ENCODE measurements at places on chromosomes 1 and 21.

DNA sequence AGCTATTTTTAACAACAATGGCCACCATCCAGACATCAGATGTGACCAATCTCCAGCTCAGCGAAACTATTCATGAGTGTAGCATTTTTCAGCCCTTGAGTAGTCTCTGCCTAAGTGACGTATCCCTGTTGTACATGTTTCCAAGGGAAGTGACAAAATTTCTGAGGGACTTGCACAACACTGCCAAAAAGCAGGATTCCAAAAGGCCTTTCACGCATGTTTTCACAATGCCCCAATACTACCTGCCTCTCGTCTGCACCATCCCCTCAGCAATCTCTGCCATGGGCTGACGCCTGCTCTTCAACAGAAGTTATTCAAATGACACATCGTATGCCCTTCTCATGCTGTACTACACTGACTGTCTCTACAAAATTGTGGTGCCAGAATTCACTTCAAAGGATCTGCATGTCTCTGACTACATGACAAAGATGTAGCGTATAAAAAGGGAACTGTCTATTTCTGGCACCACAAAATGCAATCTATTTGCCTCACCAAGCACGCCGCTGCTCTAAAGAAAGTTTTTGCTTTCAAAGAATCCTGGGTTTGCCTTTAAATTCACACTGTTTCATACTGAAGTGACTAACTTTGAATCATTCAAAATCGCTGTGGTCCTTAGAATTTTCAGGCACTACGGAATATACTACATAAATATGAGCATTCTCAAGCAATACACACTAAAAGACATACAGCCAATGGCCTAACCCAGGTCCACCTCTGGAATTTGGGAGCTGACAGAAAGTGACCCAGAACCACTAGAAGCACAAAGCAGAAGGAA is 32.9 kb downstream of the JAK1 start:
- peak; percentile 96 for DNase-seq

DNA sequence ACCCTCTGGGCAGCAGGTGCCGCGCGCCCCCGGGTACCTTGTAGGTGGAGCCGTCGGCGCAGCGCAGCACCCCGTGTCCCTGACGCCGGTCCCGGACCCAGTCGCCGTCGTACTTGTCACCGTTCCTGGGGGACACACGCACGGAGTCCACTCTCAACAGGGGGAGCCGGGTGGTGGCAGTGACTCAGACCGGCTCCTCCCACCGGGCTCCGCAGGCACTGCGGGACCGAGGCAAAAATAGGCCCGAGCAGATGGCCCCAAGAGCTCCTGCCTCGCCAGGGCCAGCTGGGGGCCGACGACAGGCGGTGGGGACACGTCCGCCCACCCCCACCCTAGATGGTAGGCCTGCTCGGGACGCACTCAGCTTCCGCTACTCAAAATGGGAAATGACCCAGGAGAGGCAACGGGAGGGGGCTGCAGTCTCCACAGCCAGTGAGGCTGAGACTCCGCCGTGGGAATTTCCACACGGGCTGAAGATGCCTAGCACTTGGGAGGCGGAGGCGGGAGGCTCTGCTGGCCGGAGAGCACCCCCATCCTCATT is 6.3 kb downstream of the MORN1 start:
- no peak for DNase-seq

DNA sequence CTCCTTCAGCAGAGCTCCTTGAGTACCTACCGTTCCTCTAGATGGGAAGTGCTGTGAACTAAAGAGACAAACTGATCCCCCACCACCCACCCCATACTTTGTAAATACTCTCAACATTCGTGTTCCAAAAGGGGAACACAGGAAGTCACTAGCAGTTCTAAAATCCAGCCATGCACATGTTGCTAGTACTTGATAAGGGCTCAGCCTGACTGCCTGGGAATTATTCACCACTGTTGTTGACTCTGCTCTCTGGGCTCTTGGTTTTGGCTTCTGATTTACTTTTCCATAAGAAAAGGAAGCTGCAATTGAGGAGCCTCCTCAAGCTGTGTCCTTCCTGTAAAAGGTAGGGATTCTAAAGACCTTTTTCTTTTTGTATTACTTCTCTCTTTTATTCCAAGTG is 67.5 kb downstream of the IVNS1ABP start:
- no peak for DNase-seq

DNA sequence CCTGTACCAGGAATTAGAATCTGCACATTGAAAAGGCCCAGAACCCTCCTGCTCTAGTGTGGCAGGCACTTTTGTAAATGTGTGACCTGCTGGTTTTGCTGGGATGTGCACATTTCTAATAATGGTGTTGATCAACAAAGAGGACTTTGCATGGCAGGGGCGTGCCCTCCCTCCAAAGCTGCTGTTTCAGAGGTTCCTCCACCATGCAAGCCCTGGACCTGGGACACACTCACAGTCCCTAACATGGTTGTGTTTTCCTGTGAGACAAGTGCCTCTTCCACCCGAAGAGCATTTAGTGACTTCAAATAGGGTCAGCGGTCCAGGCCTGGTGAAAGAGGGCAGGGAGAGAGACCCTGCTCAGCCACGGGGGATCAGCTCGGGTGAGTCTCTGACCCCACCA is 28.1 kb downstream of the TENT5C start:
- no peak for DNase-seq

DNA sequence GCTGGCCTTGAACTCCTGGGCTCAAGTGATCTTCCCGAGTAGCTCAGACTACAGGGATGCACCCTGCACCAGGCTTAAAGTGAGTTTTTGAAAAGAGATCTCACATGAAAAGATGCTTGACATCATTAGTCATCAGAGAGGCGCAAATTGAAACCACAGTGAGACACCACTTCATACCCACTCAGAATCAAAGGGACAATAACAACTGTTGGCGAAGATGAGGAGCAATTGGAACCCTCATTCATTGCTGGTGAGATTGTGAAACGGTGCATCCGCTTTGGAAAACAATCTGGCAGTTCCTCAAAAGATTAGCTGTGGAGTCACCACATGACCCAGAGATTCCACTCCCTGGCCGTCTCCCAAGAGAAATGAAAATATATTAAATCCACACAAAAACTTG is 122.3 kb downstream of the PGBD5 start:
- DNase-seq, result peak; percentile 27

- no peak for DNase-seq
Measured at GRCh38 chr1:41423511-41424191, 60.8 kb downstream of the EDN2 start.

DNA sequence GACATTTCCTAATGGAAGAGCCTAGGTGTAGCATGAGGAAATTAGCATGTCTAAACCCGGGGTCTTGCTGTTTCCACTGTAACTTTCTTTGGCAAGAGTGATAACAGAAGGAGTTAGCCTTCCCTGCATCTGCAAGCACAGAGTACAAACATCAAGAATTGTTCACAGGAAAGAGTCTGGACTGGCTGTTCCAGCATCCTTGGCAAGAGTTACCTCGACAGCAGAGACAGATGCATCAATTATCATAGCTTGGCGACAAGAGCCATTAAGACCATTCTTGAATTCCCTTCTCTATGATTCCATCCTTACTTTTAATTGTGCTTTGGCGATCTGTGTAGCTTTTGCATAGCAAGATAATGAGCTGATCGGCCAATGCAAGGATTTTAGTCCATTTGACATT is 82.8 kb upstream of the RALGPS2 start:
- no peak for DNase-seq

GRCh38 chr1:6488602-6489382 is 2.7 kb downstream of the PLEKHG5 start:
- no peak for DNase-seq

DNA sequence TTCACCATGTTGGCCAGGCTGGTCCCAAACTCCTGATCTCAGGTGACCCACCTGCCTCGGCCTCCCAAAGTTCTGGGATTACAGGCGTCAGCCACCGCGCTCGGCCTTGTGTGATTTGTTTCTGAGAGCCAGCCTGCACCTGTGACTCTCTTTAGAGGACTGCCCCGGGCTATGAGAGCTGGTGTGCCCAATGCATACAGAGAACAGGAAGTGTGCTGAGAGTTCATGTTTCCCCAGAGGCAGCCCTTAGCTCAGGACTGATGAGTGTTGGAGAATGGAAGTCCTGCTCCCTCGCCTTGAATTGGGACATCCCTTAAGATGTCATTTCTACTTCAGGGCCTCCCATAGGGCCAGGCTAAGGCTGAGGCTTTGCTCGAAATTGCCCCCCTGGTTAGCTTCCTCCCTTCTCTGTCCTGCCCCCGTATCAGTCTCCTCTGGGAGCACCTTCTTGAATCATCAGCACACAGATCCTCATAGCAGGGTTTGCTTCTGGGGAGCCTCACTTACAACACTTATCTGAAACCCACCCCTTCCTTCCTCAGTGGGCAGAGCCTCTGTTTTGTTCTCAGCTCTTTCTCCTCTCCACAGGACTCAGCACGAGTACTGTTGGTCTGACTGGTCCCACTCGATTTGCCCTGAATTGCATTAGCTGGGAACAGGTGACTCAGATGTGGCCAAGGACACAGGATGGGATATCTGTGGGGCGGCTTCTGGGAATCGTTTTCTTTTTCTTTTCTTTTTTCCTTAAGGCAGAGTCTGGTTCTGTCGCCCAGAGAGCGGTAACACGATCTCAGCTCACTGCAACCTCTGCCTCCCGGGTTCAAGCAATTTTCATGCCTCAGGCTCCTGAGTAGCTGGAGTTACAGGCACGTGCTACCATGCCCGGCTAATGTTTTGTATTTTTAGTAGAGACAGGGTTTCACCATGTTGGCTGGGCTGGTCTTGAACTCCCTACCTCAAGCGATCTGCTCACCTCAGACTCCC is 80.1 kb downstream of the UBIAD1 start:
- DNase-seq, result no peak

GRCh38 chr1:47847763-47848162 is 149.4 kb downstream of the TRABD2B start:
- DNase-seq, result no peak

GRCh38 chr1:194331758-194332157 is 1145.3 kb upstream of the B3GALT2 start:
- no peak for DNase-seq

GRCh38 chr1:180231506-180231921 is 1.4 kb downstream of the LHX4 start:
- DNase-seq, result no peak

- DNase-seq, result peak; percentile 94
Measured at GRCh38 chr21:45427331-45428271, 22.6 kb downstream of the COL18A1 start.

GRCh38 chr1:246067432-246068216 is 439.5 kb downstream of the SMYD3 start:
- DNase-seq, result no peak

GRCh38 chr1:32636914-32637645 is 13.3 kb downstream of the ZBTB8OS start:
- DNase-seq, result no peak

DNA sequence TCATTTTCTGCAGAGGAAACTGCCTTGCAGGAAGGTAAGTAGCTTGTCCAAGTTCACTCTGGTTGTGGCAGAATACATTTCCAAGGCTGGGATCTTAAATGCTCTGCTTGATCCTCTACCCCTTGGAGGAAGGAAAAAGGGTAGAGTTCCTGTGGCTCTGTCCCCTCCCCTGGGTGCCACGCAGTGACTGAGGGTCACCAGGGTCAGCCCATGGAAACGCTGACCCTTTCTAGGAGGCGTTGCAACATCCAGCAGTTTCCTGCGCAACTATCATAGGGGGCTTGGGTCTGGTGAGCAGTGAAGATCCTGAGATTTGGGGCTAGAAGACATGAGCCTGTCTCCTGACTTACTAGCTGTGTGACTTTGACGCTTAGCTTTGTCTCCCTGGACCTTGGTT is 29.4 kb upstream of the EPS8L3 start:
- DNase-seq, result no peak

DNA sequence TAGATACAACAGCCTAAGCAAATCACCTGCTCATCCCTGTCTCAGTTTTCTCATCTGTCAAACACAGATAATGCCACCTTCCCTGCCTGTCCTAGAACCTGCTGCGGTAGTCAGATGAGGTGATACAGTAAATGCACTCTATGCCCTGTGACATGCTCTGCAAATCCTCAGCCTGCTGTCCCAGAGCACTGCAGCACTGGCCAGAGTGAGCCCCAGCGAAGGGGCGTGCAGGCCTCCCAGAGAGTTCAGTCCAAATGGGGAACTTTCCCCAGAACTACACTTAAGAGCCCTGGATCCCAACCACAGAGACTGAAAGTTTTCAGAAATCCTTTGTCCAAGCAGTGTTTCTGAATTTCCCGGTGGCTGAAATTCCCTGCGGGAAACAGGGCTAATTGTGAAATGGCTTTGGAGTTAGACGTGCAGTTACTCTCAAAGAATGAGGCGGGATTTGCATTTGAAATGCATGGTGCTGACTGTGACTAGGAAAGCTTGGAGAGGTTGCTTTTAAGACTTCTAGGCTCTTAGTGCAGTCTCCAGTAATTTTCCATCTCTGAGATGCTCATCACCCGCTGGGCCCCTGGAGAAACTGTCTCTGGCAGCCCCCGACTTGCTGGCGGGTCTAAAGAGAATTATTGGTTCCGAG is 206.5 kb upstream of the AJAP1 start:
- no peak for DNase-seq

GRCh38 chr1:108570998-108571401 is 11.1 kb downstream of the EEIG2 start:
- no peak for DNase-seq

DNA sequence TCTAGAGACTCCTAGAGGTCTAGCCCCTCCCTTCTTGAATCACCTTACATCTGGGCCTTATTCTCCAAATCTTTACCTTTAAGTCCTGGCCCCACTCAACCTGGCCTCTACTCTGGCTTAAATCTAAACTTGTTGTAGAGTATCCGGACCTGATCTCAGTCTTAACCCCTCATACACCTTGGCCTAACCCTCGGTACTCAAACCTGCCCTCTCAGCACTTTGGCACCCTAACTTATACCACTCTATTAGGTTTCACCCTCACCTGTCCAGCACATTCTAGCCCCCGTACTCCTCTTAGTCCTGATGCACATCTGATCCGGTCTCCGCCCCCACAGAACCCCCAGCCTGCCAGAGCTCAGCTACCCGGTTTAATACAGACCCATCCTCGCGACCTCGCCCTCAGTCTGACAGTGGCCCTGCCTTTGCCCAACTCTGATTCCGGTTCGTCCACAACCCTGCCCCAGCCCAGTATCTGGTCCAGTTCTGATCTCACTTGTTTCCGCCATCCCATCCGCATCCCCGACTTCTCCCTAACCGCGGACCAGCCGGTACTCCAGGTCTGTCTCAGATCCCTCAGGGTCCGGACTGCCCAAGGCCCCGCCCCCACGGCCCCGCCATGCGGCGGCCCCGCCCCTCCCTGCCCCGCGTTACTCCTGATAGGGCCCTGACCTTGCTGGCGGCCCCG is 1.5 kb downstream of the TRIM62 start:
- peak; percentile 60 for DNase-seq
